ENCODE measurements at places on chromosomes 16 and 17.

DNA sequence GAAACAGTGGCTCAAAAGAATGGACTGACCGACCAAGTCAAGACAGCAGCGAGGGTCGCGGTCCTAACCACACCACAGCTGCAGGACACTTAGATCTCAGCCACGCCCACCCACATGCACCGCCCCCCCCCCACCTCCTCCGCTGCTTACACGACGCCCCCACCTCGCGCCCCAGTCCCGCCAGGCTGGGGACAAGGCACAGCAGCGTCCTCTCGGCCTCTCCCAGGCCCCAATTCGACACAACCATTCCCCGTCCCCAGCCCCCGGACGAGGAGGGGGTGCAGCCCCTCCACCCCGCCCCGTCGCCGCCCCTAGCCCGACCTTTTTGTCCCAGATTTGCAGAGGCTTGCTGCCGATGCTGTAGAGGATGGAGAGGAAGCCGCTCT lies 477 bp downstream of the CFAP20 start:
- DNase-seq: no peak

DNA sequence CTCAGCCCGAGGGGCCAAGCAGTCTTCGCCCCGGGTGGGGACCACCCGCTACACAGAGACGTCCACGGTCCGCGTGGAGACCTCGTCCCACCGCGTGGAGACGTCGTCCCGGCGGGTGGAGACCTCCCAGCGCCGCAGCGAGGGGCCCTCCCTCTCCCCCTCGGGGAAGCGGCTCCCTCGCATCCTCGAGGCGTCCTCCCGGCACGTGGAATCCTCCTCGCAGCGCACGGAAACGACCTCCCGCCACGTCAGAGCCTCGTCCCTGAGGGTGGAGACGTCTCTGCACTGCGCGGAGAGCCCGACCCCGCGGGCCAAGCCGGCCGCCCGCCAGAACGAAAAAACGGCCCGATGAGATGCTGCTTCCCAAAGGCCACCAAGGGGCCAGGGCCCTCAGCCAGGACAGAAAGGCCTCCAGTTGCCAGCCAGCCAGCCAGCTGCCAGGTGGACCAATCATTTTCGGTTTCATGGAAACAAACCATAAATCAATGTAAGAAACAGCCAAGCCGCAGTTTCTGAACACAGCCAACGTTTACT lies 424 bp downstream of the C17orf100 start:
- DNase-seq: peak; percentile 49

DNA sequence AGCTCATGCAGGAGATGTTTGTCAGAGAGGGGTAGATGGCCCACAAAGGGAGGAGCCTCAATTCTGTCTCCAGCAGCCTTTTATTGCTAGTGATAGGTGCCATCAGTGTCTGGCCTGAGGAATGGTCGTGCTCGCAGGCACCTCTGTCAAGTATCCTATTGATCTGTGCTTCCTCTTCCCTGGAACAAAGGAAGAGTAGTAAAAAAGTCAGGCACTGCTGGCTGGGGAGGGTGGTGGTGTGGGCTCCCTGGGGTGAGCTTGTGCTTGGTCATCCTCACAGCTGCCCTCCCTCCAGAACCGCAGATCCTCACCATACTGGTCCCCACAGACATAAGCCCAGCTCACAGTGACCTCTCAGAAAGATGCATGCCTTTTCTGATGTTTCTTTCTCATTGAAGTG lies 15.0 kb upstream of the SALL1 start:
- peak; percentile 56 for DNase-seq

DNA sequence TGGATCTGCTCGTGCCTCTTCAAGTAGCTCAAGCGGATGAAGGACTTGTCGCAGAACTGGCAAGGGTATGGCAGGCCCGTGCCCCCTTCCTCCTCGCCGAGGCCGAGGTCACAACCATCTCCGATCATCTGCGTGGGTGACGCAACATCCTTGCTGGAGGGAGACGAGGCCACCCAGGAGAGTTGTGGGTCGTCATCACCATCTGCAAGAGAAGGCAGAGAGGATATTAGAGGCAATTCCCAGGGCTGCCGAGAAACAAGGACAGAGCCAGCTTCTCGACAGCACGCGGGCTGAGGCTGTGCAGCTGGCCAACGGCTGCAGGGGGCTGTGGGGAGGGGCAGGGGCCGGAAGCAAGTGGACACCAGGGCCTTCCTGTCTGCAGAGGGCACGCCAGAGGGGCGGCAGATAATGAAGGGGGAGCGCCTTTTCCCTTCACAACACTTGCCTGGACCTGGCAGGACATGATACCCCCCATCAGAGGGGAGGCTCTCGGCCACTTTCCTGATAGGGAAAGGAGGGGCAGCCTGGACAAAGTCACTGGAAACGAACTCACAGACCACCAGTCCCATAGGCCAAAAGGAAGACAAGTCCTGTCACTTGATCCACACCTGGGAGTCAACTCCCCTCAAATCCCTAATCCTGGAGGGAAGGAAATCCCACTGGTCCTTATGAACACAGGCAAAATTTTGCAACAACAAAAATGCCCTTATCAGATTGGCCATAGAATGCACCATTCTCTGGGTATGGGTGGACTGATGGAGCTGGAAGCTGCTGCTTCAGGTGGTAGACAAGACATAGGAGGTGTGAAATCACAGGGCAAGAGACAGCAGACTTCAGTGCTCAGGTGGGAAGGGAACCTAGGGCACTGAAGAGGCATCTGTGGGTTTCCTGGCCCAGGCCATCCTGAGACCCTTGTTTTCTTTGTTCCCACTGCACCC lies 217.0 kb downstream of the ZNF423 start:
- DNase-seq: no peak

- DNase-seq: no peak
These were observed 1373.3 kb upstream of the GOT2 start for GRCh38 chr16:60107437-60107836.

DNA sequence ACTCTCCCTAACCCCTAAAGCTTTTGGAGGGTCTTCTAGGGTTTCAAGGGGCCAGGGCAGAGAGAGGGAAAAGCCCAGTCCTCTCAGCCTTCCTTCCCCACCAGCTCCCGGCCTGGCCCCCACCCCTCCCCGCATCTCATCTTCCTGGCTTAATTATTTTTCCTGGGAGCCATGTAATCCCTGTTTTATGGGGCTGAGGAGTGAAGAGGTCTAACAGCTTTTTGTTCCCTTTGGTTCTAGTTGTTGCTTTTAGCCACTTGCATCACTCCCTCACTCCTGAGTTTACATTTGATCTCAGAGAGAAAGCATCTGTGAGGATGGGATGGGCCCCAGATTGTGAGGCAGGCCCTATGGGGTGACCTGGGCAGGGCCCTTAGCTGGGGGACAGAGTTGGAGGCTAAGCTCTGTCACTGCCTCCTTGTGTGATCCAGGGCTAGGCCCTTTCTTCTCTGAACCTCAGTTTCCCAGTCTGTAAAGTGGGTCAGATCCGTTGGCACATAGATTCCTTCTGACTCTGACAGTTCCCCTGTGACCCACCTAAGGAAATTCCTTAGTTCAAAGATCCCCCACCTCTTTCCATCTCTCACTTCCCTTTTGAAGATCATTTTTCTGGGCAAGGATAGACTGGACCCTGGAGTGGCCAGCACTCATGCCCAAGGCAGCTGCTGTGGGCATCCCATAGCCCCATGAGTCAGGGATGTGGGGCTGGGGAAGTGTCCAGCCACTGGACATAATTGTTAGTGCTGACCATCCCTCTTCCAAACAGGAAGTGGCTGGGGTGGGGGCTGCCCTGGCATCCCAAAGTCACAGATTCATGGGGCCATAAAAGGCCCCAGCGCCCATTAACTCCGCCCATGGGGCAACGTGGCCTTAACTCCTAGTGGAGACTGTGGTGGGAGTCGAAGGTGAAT lies 20.1 kb downstream of the UNC119 start:
- DNase-seq: no peak

- DNase-seq: no peak
These were observed 66.5 kb downstream of the GNAO1 start for GRCh38 chr16:56257666-56258342.

- DNase-seq: no peak
These were observed 82.5 kb downstream of the RGS9 start for GRCh38 chr17:65219707-65220106.

GRCh38 chr16:22890976-22891375 lies 77.0 kb downstream of the HS3ST2 start:
- DNase-seq: no peak

- no peak for DNase-seq
These were observed 26.9 kb upstream of the CDH1 start for GRCh38 chr16:68710211-68710610.

DNA sequence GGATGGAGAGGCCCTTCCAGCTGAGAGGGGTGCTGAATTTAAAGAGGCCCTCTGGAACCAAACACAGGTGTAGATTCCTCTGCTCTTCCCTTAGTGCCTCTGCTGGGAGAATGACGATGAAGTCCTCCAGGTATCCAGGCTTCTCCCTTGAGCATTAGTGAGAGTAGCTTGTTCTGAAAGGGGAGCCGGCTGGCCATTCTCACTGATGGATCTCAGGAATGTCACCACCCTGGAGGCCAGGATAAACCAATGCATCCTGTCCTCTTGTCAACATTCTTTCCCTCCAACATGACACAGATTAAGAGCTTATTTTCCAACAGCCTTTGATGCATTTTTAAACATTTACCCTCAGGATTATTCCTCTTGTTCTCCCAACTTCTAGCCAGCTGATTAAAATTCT lies 325.5 kb downstream of the CA10 start:
- DNase-seq: peak; percentile 8

- DNase-seq: no peak
These were observed 92.8 kb downstream of the HS3ST3A1 start for GRCh38 chr17:13508896-13509295.

DNA sequence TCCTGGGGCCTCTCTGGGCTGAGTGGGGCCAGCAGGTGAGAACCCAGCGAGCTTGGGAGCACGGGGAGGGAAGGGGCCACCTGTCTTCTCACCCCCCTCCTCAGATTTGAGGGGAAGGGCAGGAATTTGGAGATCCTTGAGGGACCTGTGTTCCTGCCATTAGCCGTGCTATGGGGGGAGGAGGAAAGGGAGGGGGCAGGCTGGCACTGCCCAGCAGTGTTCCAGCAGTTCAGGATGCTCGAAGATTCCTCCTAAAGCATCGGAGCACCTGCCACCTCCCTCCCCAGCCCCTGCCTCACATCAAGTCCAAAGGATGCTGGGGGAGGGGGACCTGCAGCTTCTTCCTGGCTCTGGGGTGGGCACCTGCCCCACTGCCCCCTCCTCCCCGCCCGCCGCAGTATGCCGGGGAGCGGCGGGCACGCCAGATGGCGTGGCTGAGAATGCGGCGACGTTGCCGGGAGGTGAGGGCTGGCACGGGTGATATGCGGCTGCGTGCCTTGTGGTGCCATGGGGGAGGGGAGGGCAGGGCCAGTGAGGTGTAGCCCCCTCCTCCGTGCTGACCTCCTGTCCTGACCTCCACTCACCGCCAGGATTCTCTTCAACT lies 4.7 kb upstream of the NEUROD2 start:
- DNase-seq: no peak

GRCh38 chr17:39903158-39903884 lies 15.1 kb downstream of the GSDMB start:
- DNase-seq: no peak

DNA sequence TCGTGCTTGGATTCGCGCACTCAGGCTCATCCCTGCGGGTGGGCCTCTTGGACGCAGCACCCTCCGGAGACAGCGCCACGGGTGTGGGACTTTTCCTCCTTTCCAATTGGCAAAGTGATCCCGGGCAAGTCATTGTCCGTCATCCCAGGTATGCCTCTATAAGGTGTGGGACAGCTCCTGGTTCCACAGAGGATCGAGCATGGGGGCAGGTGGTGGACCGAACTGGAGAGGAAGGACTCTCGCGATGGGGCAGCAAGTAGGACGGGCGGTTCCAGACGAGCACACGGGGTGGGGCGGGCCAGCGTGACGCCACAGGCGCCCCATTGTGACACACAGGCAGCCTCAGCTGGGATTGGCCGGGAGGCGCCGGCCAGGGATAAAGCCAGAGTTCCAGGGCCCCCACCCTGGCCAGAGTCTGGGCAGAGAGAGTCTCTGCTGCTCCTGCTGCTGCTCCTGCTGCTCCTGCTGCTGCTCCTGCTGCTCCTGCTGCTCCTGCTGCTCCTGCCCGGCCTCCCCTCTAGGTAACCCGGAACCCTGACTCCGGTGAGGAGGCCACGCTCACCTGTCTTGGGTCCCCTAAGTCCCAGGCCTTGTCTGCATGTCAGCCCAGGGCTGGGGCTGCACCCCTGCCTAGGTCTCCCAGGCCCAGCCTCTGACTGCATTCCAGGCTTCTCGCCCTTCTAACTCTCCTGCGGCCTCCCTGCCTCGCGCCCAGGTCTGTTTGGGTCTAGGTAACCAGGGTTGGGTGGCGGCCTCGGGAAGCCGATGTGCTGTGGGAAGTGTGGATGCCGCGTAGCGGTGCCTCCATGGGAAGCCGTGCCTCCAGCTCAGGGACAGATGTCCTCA lies 38.5 kb upstream of the SLC47A1 start:
- DNase-seq: no peak

DNA sequence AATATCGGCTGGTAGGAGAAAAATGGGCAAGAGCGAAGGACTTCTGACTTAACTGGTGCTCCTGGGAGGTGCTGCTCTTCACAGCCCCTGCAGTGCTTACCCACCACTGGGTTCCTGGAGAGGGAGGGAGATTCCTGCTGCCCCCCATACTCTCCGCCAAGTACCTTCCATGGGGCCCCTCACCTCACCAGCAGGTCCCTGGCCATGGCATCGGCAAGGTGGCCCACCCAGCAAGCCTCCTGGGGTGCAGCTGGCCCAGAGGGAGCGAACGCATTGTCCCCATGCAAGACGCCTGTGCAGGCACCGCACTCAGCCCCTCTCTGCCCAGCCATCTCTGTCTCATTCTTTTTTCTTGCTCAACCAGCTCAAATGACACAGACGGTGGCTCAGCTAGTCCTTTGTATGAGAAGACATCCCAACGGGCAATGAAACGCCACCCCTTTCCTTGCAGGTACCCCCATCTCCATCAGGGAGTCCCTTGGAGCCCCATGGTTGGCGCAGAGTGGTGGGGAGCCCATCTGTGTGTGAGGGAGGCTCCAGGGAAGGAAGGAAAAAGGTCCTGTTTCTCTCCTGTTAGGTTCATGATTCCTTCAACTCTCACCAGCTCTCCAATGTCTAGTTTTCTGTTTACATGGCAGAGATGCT lies 9.6 kb upstream of the ALDH3A1 start:
- DNase-seq: no peak

DNA sequence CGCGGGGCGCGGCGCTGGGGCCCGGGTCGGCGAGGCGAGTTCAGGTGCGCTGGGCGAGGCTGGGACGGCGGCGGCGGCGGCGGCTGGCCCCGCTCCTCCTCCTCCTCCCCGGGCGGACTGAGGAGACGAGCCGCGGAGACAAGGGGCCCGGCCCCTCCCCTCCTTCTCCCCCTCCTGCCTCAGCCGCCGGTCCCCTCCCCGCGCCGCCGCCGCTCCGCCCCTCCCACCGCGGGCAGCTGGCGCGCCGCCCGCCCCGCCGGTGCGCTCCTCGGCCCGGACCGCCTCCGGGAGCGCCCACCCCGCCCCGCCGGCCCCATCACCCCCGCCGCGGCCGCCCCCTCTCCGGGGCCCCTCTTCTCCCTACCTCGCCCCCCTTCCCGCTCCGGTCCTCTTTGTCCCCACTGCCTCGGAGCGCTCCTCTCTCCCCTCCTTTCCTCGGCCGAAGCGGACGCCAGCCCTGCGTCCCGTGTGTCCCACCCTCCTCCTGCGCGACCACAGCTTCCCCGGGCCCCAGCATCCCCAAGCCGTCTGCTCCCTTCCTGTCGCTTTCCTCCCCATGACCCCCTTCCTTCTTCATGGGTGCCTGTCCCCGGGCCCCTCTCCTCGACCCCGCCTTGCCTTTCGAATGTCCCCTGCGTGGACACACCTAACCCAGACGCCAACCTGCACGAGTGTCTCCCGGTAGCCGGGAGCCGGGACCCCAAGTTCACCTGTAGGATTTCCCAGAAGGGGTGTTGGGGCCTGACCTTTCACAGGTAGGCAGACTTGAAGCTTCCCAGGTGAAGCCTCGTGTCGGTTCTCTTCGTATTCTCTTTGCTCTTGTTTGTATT lies at the start of gene TOX3:
Gene TOX3, minus strand, starts transcription at position 140 of the 830 bp plus-strand sequence. CDS start 420 bp downstream, outside the sequence.
- peak; percentile 38 for DNase-seq

GRCh38 chr17:64420143-64420670 lies 28.7 kb upstream of the MILR1 start:
- DNase-seq: peak; percentile 52
